Cortex of kidney (tissue), 1 donor: ENCODE measurements at places on chromosomes 1 and 21.

DNA sequence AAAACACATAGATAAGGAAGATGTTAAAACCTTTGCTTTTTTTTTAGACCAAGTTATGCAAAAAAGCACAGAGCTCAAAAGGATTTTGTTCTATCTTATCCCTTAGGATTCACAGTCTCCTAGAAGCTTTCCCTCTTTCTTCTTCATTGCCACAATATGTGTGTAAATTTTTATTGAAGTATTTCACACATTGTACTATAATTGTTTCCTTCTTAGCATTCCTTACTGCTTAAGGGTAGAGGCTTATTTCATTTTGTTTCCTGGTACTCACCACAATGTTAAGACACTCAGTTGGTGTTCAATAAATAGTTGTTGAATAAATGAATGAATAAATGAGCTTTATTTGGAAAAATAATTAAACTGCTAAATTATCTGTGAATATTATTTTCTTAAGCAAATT, 29.9 kb upstream of the SLC19A2 start:
- no peak for DNase-seq

GRCh38 chr1:47938520-47938919, 58.7 kb downstream of the TRABD2B start:
- no peak for DNase-seq

GRCh38 chr1:94873520-94874351, 53.2 kb downstream of the CNN3 start:
- DNase-seq, result no peak

GRCh38 chr1:185721553-185721952, 12.6 kb upstream of the HMCN1 start:
- no peak for DNase-seq

DNA sequence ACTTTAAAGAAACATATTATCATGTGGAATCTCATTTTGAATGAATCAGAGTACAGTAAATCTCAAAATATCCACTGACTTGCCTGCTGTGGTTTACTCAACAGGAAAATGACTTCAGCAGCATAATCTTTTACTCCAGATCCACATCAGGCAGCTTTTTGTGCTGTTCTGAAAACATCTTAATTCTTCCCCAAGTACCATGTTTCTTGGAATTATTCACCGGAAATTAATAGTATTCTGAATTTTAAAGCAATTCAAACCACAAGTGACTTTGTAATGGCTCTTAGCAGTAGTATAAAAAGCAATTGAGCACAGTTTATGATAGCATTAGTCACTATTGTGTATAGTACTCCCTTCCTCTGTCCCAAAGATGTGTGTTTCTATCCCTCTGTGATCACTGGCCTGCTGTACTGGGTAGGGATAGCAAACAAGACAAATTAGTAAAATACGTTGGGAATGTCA, 64.2 kb upstream of the ERRFI1 start:
- DNase-seq, result no peak

DNA sequence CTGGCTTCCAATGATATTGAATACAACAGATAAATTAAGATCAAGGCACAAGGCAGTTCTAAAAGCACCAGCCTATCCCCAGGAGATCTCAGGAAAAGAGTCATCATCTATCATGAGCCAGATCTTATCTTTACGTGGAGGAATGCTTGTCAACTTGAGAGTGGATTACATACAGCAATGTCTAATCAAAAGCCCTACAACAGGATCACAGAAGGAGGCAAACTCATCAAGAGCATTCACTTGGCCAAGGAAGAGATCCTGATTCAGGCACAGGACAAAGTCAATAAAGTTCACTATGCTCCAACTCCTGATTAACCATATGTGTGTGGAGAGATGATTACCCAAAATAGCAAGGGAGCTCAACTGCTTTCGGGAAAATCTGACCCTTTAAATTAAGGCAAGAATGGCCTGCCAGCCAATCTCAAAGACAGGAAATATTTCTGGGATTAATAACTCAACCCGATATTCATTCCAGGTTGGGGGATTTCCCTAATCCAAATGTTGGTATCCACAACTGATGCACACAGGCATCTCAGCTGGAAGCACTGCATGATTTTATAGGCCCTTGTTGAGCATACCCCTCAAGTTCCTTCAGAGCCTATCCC, 33.7 kb downstream of the TBX15 start:
- DNase-seq, result no peak

- DNase-seq, result no peak
Observed at GRCh38 chr1:59020151-59020997, 236.5 kb upstream of the JUN start.
